ENCODE measurements at places on chromosomes 1 and 21. TPM values are rescaled to one million over a fixed set of nuclear protein-coding genes. Genes with fewer than 3 reads are reported as not detected.
A peak's percentile ranks its signal among the peaks of the same experiment; 100 is the strongest.

GRCh38 chr1:21721295-21721985, 52.3 kb upstream of the RAP1GAP start:
- no peak for DNase-seq

DNA sequence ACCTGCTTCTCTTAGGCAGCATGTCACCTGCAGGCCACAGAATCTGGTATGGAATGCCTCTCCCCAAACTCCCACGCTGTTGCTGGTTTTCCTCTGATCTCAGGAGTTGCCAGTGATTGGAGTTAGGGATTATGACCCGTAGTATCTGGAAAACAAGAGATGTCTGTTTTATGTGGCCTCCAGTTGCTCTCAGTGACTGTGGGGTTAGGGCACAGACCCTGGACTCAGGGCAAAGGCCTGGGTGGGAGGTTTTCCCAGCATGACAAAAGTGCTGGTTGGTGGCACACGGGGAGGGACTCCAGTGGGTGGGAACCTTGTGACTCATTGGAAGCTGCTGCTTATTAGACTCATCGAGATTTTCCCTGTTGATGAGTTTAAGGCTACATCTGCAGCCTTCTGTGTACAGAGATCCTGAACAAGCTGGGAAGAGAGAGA, at the start of gene NR1I3:
NR1I3 (minus strand) TSS at position 165 of the 435 bp plus-strand sequence. CDS start 1,638 bp downstream, outside the sequence.
- no peak for DNase-seq

GRCh38 chr1:221760911-221761310, 19.0 kb upstream of the DUSP10 start:
- DNase-seq: no peak

DNA sequence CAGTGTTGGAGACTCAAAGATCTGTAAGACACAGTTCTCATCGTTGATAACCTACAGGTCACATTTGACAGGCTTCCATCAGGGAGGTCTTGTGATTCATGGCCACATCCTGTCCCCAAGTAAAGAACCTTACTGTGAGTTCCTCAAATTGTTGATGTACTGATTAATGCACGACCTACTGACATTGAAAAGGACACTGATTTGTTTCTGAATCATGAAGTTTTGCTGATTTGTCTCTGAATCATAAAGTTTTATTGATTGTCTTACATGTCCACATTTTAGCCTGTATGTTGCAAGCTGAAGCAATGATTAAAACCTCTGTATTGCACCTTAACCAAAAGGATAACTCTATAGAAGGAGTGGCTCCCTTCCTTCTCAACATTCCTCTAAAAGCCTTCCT, 476.3 kb upstream of the RUNX1 start:
- no peak for DNase-seq

GRCh38 chr1:76302711-76303339, 228.3 kb downstream of the ST6GALNAC3 start:
- DNase-seq: no peak

DNA sequence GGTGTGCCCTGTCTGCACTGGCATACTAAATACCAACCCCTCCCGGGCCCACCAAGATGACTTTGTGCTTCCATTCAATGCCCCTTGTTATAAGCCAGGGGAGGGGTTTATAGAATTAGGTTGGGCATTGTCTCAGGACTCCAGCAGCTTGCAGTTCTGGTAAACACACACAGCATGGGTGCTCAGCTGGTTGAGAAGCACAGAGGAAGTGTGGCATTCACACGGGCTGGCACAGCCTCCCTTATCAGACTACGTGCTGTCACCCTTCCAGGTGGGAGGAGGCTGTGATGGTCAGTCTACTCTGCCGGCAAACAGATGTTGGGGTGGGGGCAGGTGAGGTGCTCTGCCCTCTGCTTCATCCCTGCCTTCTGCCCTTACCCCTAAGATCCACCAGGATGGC, 15.0 kb upstream of the SLC6A17 start:
- DNase-seq: no peak

GRCh38 chr1:195697130-195697529, 911.1 kb downstream of the KCNT2 start:
- no peak for DNase-seq

GRCh38 chr21:25342816-25343215, 264.5 kb downstream of the MRPL39 start:
- no peak for DNase-seq

- no peak for DNase-seq
These were observed 123.6 kb downstream of the GABPA start for GRCh38 chr21:25858325-25858724.

GRCh38 chr1:147771226-147772125, 11.1 kb upstream of the GJA5 start:
- peak; percentile 86 for DNase-seq

- no peak for DNase-seq
These were observed 386.7 kb upstream of the ESRRG start for GRCh38 chr1:217109928-217110327.

DNA sequence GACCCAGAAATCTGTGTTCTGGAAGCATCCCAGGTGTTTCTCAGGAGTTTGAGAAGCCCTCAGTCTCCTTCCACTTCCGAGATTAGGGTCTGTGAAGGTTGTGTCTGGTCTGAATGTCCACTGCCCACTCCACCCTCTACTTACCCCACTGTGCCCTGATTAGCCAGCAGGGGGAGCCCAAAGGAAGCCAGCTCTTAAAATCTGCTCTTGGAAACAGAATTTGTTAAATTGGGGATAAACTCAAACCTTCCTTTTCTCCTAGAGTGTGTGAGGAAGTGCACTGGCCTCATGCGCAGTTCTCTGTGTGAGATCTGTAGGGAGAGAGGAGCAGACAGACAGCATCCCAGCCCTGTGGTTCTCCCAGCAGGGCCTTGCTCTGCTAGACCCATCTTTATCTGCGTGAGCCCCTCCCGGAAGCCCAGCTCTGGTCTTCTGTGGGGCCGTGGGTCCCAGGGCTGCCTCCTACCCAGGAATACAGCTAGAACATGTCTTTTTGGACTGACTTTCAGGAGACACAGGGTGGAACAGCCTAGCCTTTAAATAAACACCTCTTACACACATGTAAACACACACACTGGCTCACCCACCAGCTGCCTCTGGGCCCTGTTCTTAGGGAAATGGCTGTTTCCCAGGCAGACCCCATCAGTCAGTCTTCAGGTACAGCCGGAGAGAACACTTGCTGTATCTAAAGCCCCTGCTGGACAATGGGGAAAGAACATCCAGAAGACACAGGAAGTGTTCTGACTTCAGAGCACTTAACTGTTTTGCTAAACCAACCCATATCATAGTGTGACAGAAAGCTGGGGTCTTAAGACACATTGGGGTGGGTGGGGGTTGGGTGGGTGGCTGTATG, 52.2 kb downstream of the SMYD2 start:
- DNase-seq: peak; percentile 77

GRCh38 chr1:87497380-87498203, 168.9 kb downstream of the LMO4 start:
- no peak for DNase-seq

DNA sequence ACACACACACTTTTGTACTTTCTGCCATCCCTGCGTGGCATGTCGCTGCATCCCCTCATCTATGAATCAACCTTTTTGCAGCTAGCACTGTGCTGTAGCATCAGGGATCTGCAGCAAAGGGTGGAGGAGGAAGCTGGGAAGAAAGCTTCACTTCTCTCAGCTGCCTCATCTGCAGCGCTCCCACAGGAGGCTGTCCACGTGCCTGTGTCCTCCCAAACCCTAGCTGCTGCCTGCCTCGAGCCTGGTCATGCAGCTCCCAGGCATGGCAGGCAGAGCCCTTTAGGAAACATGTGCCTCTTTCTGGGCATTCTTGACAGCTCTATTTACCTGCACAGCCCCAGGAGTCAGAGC, 262.1 kb upstream of the SGIP1 start:
- peak; percentile 87 for DNase-seq

- no peak for DNase-seq
These were observed 88.2 kb upstream of the ABCD3 start for GRCh38 chr1:94329986-94330385.

- DNase-seq: no peak
These were observed 27.0 kb downstream of the TRMT1L start for GRCh38 chr1:185129708-185130107.

GRCh38 chr1:177927021-177927596, 42.7 kb downstream of the SEC16B start:
- DNase-seq: no peak

DNA sequence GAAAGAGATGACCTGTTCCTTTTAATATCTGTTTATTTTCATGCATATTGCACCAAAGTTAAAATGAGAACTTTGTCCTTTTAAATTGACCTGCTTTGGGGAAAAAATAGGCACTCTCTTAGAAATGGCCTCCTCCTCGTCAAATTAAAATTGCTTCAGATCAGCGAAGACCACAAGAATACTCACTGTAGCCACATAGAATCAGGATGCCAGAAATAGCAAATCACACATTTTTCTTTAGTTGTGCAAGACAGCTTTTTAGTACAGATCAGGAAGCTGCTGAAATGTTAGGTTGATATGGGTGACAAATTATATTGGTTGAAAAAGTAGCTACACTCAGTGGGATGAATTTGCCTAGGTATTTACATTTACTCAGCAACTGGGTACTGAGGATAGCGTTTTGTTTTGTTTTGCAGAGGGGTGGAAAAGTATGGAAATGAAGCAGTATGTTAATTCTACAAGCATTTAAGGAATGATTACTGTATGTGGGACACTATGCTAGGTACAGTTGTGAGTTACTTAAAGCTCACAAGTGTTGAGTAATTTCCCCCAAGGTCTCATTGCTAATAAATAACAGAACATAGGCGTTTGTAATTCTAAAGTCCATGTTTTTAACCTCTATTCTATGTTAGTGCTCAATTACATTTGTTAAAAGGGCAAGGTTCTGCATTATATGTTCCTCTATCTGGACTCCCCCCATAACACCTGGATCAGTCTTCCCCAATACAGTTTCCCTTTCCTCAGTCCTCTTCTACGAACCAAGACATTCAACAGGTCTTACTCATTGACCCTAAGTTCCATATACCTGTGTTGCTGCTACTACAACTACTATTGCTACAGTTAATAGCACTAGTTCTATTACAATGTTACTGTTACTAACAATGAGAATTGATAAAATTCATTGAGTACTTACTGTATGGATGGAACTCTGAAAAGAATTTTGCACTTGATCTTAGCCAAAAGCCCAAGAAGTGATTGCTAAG, 99.4 kb upstream of the S1PR1 start:
- no peak for DNase-seq

DNA sequence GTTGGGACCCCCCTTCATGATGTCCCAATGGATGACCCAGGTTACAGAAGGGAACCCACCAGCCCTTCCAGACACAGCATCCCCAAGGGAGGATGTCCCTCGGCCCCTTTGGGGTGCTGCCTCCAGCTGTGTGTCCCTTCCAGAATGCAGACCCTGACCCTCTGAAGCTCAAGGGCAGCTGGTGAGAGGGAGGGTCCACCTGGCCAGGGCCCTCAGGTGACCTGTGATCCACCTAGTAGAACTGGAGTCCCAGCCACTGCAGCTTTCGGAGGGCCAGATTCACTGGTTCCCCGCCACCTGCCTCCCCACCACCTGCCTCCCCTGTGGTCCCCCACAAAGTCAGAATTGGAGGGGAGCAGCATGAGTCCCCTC, 9.6 kb upstream of the TFF1 start:
- no peak for DNase-seq

DNA sequence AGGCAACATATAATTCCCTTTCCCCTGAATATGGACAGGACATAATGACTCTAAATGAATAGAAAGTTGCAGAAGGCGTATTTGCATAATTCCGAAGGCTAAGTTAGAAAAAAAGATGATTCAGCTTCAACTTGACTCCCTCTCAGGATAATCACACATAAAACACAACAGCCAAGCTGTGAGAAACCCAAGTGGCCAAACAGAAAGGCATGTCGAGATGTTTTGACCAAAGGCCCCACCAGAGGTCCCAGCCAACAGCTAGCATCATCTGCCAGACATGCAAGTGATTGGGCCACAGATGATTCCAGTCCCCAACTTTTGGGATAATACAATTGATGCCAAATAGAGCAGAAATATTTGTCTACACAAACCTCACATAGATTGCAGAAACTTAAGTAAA, 444.9 kb downstream of the LTN1 start:
- no peak for DNase-seq

- no peak for DNase-seq
These were observed 16.4 kb upstream of the C1orf105 start for GRCh38 chr1:172404121-172404520.

DNA sequence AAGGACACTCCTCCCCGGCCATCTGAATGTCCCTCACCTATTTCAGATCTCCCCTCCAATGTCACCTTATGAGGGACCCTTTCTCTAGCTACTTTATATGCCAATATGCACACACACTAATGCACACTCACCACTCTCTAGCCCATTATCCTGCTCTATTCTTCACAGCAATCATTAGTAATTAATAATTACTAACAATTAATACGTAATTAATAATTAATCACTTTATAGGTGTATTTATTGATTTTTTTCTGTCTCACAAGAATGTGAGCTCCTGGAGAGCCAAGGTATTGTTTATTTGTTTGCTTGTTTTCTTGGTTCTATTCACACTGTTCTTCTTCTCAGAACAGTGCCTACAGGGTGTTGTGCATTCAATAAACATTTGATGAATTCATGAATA, 385.2 kb upstream of the DUSP10 start:
- no peak for DNase-seq

DNA sequence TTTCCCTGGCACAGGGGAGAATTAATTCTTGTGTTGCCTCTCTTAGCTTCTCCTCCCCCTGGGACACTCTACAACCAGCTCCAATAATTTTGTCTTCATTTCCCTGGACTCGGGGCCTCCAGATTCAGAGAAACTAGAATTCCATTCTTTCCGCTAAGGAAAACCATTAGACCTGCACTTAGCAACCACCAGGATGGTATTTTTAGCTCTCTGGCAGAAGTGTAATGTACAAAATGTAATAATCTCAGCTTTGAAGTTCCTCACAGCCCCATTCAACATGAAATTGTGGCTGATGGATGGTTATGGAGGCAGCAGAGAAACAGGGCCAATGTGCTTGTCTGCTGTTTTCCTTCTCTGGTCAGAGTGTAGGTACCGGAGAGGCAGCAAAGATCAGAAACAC, 113.8 kb downstream of the KCND3 start:
- no peak for DNase-seq

- peak; percentile 32 for DNase-seq
These were observed 18.4 kb upstream of the RPL11 start for GRCh38 chr1:23673086-23673813.

DNA sequence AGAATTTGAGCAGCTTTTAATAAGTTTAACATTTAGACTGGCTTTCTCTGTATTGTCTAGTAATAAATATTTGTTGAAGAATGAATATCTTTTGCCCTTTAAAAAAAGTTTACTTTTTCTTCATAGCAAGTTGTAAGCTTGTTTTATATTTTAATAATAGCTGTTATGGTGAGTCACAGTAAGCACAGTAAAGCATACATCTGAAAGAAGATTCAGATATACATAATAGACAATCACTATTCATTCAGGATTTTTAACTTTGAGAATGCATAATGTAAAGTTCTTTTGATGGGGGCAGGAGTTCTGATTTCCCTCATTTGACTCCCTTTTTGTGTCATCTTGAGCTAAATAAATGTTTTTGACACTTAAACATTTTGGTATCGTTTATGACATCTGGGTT, 66.0 kb downstream of the ZMYM4 start:
- DNase-seq: no peak

Gene SPATA46
- total RNA-seq: not detected

Gene CFH
- total RNA-seq: 342 TPM

Gene OR2T11
- total RNA-seq: not detected

Gene OR2T2
- total RNA-seq: not detected

Gene BARHL2
- not detected for total RNA-seq

Gene MATN1
- not detected for total RNA-seq

Gene OLIG2
- total RNA-seq: not detected

Gene C1orf50
- 11.3 TPM for total RNA-seq

Gene ZDHHC18
- total RNA-seq: 14.4 TPM

Gene SH2D2A
- total RNA-seq: 0.93 TPM

Gene TCHH
- 0.08 TPM for total RNA-seq

Gene AADACL3
- not detected for total RNA-seq

Gene TEDDM1
- not detected for total RNA-seq

Gene OPRD1
- total RNA-seq: not detected

Gene CMPK1
- 82.5 TPM for total RNA-seq

Data from right cardiac atrium (tissue), 5 donors.